Stimulated activated CD8-positive, alpha-beta memory T cell treated with anti-CD3 and anti-CD28 coated beads, Interleukin-2, amount 100 ng/mL, for 48 hours (primary cell): ENCODE measurements at places on chromosomes 7 and 10.

DNA sequence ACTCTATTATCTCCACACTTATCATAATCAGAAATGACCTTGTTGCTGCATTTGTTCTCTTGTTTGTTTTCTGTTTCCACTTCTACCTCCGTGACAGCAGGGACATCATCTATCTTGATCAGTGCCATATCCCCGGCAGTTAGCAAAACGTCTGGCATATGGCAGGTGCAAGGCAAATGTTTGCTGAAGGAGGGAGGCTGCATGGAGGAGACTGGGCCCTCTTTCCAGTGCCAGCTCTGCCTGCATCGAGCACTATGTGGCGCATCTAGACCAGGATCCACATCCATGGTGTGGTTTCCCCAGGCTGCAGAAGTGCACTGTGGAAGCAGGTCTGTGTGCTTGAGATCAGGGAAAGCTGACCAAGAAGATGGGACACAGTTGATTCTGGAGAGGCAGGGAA, 181.2 kb downstream of the KCNMA1 start:
- no peak for DNase-seq

DNA sequence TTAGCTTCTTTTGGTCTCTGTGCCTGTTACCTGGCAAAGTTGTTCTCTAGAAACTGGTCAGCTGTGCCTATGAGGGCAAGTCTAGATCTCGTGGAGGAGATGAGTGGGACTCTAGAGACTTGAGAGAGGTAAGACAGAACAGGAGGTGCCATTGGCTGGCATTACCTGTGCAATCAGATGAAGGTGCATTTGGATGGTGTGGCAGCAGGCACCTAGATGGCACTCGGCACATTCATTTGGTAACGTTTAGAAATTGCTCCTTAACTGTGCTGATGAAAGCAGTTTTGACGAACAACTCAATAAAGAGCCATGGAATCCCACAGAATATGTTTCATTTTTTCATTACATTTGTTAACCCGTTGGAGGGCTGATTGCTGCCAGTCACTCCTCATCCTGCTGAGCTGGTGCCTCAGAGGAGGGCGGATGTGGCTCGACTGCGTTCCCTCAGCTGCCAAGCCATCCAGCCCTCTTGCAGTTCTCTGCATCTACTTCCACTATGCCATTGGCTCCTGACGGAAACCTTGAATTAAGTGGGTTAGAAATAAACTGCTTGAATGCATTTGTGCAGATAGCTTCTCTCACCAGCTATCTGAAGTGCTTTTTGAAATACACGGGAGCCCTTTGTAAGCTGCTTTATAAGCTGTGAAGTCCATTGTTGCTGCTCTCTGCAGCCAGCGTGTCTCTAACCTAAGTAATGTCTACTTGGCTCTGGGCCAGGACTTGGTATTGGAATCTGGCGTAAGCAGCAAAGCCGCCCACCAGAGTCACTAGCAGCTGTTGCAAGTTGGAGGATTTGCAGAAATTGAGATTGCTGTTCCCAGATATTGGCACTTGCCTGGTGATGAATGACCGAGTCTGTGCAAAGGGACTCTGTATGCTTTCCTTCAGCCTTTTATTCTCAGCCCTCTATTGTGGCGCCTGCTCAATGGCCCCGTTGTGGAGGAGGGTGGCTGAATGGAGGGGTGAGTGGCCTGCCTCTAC, 87.4 kb downstream of the LRRC4 start:
- DNase-seq, result no peak

DNA sequence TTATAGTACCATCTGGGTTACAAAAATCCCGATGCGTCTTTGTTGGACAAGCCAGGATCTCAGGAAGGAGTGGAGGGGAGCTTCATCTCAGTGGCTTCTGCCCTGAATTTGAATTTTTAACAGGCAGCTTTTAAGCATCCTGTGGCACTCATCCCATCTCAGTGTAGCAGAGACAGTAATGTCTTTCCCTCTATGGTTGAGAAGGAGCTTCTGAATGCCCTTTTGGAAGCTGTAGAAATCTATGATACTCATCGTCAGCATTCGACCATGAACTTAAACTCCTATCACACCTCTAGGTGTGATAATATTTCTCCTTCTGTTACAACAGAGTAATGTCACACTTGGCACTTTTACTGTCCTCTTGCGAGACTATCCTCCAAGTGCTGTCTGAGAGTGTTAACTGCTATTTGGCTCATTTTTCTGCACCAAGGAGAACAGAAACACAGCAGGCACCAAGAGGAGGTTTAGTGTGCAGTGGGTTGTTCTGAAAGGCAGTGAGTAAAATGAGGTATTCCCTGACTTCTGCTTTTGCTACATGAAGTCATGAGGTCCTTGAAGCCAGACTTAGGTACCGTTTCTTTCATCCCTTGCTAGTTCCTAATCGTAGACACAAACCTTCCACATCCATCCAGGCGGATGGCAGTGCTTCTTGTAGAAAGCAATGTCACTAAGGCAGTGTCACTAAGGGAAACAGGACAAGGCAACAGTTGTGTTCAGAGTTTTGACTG, 177.4 kb downstream of the CELF2 start:
- no peak for DNase-seq

GRCh38 chr7:69659983-69660382, 61.7 kb downstream of the AUTS2 start:
- no peak for DNase-seq

DNA sequence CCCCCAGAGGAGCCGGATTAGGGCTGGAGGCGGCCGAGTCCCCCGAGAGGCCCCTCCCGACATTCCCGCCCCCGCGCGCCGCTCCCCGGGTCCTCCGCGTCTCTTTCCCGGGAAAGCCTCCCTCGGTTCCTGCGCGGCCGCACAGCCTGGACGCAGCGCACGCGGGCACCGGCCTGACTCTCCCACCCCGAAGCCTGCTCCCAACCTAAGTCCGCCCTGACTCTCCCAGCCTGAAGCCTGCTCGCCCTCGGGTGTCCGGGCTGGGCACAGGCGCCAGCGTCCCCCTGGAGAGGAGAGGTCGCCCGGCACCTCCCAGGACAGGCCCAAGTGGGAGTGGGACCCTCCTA, 441 bp upstream of the VENTX start:
- DNase-seq, result no peak

- DNase-seq, result no peak
These were observed 22.1 kb downstream of the RAB18 start for GRCh38 chr10:27526242-27526641.

DNA sequence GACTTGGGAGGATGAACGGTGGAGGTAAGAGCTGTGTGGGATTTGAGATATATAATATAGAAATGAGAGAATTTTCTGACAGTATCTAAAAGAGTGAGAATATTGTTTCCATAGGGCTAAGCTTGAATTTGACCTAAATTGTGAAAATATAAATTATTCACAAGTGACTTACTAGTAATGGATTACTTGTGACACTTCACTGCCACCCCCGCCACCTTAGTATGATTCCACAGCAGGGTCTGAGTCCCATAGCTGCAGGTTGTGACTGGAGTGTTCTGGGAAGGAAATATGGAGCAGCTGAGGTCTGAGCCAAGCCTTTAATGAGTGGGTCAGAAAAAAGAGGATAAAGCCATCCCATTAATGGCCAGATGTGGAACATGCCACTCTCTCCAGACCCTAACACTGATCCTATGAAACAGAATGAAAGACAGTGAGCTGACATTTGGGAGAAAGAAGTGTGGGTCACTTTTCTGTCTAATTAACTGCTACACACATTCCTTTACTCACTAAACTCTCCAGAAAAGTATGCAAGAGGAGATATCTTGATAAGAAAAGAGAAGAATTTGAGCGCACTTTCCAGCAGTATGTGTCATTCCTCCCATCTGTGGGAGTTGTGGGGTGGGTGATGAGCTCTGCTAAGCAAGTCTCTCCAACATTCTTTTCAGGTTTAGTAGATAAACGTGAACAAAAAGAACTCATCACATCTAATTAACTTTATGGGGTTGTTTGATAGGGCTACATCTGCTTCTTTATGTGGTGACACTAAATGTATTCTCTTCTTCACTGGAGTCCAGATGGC, 1193.4 kb downstream of the SORCS3 start:
- no peak for DNase-seq

- DNase-seq, result no peak
These were observed 300.5 kb upstream of the MYO3A start for GRCh38 chr10:25633542-25633941.

- no peak for DNase-seq
These were observed 37.7 kb downstream of the TRIL start for GRCh38 chr7:28920424-28920823.

- DNase-seq, result no peak
These were observed 187.0 kb upstream of the C7orf33 start for GRCh38 chr7:148403466-148403993.

DNA sequence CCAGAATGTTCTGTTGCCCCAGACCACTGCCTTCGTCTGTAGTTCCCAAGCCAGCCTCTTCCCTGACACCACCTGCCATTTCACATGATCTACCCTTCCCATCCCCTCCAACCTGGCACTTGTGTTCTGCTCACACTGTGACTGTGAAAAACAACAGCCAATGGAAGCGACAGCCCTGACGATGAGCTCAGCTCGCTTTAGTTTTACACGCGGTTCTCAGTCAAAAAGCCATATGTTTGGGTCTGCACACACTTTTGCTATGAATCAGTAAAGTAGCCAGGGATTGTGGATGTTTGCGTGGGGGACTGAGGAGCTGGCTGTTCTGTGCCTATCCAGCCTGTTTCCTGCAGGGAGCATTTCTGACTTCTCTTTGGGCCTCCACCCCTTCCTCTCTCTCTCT, 282.7 kb downstream of the WDR11 start:
- no peak for DNase-seq

DNA sequence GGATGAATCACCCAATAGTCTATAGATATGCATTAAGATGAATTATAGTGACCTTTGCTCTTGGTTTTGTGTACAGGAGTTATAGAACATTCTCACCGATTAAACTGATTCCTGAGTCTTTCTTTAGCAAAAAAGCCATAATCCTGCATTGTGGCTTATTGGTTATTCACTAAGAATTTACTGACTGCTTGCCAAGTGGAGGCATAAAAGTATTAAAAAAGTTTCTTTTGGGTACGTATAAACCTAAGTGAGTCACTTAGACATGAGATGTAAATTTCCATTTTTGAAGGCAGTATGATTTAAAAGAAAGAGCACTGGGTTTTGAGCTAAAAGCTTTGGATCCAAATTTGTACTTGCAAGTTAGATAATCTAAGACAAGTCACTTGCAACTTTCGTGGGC, 100.7 kb downstream of the CDK6 start:
- no peak for DNase-seq

- DNase-seq, result no peak
These were observed 203.7 kb downstream of the IPMK start for GRCh38 chr10:58063861-58064480.

DNA sequence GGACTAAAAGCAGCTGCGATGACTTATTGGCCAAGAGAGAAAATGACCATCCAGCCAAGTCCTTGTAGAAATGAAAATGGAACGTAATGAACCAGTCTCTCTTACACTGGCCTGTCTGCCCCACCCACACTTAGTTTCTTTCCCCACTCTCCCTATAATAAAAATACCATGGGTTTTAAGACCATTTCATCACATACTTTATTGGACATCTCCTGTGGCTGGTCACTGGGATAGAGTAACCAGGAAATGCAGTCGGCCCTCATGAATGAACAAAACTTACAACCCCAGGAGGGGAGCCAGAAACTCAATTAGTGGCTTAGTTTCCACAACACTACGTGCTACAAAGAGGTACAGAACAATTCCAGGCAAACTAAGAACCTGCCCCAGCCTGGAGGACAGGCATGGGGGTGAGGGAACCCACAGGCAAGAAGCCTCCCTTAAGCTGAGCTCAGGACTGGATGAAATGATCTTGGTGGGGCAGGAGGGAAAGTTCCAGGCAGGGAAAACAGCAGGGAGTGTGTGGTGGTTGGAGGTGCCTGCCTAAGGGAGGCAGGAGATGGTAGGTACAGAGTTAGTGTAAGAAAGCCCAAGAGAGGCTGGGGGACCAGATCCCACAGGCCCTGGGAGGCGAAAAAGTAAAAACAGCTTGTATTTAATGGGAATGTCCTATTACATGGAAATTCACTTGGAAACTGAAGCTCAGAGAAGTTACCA, 29.6 kb downstream of the MKI67 start:
- DNase-seq, result no peak

GRCh38 chr10:124525751-124526600, 64.4 kb downstream of the LHPP start:
- DNase-seq, result no peak

DNA sequence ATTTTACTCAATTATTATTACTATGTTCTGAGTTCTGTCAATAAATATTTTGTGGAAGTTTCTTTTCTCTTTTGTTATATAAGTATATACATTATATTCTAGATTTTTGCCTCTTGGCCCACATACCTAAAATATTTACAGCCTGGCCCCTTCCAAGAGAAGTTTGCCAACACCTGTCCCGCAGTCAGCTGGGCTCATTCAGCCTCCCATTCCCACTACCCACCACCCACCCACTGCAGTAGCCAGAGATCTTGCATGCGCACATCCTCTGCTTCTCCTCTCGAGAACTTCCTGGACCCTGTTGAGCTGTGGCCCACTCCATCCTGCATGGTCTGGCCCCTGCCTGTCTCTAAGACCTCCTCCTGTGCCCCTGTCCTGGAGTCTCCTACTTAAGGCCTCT, 33.6 kb downstream of the WIPF3 start:
- no peak for DNase-seq

DNA sequence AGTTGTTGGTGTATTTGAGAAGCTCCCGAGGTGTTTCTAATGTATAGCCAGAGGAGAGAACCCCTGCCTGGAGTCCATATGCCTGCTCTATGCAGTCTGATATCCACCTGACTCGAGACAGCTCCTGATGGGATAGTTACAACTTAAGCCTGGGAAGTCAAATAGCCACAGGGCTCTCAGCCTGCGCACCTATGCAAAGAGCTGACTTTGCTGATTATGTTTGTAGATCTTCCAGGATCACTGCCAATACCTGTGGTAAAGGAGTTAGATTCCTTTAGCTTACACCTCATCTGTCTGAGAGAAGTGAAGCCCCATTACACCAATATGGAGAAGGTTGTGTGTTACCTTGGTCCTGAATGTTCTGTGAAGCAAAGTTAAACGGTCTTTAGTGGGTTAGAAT, 1063.3 kb downstream of the NRG3 start:
- DNase-seq, result no peak

- no peak for DNase-seq
These were observed 48.2 kb downstream of the COL26A1 start for GRCh38 chr7:101410743-101411507.
